Stimulated activated naive CD8-positive, alpha-beta T cell treated with anti-CD3 and anti-CD28 coated beads, Interleukin-15, amount 100 ng/mL, for 72 hours (primary cell): ENCODE measurements at places on chromosomes 2 and 18.

GRCh38 chr2:231696004-231696367, 12.3 kb upstream of the PTMA start:
- no peak for DNase-seq

- DNase-seq = no peak
Observed at GRCh38 chr2:8575038-8575833, 106.6 kb upstream of the ID2 start.

GRCh38 chr2:112121682-112122254, 16.4 kb upstream of the FBLN7 start:
- no peak for DNase-seq

DNA sequence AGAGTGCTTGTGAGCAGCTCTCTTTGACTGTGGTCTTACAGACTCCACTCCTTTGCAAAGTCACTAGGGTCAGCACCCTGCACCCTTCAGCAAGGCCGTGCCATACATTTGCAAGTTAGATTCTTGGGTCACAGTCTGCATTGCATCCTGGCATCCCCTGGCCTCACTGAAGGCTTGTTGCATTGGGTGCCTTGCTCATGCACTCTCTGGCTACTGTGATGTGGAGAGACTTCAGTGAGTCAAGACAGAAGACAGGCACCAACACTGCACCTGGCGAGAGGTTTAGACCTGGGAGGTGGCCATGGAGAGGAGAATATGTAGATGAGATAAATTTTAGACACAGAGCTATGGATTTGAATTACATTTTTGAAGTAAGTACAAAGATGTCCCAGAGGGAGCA, 146.4 kb upstream of the COPS8 start:
- no peak for DNase-seq

GRCh38 chr2:138293549-138293948, 208.0 kb upstream of the SPOPL start:
- DNase-seq = no peak

GRCh38 chr2:172287605-172288315, 139.6 kb upstream of the ITGA6 start:
- no peak for DNase-seq

- DNase-seq = no peak
Observed at GRCh38 chr18:79248495-79249060, 147.2 kb upstream of the NFATC1 start.

GRCh38 chr2:68885811-68886075, 14.5 kb upstream of the BMP10 start:
- DNase-seq = no peak

- DNase-seq = no peak
Observed at GRCh38 chr2:26292646-26293045, 47.9 kb downstream of the HADHB start.

DNA sequence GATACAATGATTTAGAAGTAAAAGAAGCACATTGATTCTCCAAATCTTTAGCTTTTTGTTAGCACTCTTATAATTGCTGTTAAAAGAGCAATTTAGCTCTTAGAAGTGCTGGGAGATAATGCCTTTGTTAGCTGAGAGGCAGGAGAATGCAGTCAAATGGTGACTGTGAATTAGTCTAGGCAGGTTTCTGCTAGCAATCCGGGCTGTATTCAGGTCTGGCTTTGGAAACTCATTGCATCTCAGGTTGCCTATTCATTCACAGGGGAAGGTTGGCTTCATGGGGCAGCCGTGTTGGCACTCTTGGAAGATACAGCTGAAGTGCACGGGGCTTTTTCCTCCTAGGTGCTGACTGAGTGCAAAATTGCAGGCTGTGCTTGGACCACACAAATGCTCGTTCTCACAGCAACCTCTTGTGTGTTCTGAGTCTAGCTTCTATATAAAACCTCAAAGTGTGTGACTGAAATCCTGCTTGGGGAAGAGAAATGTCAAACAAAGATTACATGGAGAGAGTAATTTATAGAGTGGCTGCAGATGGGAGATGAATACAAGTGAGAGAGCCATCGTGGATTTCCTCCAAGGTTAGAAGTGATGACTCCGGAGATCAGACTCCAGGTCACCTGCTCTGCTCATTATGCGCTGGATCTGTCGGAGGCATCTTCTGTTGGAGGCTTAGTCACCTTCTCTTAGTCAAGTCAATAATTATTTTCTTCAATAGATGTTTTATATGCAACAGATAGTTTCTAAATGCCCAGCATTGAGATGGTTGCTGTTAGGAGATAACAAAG, 167.8 kb downstream of the PMAIP1 start:
- no peak for DNase-seq

GRCh38 chr18:6719910-6720683, 9.4 kb upstream of the ARHGAP28 start:
- no peak for DNase-seq

DNA sequence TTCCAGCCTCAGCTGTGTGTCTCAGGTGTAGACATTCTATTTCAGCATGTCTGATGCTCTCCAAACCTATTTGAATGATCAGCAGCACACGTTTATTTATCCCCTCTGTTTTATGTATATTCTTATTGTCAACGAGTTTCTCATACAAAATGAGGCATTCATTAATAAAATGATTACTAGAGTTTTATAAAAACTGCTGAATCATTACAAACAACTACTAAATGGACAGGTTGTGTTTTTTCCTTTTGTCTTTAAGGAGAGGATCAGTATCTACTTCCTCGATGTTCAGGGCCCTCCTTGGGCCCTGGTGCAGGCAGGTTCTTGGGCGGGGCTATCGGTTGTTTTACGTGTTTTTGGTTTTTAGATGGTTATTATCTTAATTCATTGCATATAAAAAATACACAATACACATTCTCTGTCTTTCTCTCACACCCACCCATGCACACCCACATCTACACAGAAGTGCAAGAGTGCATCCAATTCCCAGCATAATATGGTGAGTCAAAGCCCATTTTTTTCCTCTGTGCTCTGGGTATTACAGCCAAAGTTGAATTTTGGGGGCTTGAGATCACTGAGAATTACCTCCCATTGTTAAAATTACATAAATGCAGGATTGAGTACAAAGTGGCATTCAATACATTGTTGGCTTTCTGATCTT, 24.2 kb downstream of the LPIN1 start:
- DNase-seq = no peak

DNA sequence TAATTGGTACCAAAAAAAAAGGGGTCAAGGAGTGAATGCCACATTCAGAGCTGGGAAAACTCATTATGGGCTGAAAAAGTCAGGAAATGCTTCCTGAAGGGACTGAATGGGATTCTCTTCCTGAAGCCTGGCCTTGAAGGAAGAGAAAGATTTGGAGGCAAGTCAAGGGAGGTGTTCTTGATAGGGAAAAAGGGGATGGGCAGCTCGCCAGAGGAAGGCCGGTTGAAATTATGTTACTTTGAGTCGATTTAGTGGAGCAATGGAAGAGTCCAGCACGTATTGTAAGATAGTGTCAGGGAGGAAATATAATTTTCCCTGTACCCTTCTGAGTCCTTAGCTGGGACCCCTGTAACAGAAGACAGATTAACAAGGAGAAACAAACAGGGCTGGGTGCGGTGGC, 115.3 kb upstream of the STPG4 start:
- DNase-seq = no peak

GRCh38 chr2:161147856-161148255, 12.4 kb upstream of the TANK start:
- DNase-seq = no peak

- no peak for DNase-seq
Observed at GRCh38 chr2:165720511-165720910, 73.5 kb downstream of the GALNT3 start.

DNA sequence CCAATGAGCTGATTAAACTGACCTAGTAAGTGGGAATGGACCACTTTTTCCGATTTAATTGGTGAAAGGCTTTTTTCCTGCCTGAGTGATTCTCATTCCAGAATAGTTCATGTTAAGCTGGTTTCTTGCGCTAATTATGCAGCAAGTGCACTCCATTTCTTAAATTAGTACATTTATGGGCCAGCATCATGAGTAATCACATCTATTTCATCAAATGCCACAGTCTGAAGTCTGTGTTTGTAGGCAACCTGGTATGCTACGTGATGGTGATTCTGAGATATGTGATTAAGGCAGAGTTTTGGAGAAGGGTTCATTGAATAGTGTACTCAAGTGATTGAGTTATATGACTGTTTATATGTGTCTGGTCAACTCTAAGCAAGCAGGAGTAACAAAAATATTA, 128.0 kb upstream of the BOD1L2 start:
- no peak for DNase-seq

DNA sequence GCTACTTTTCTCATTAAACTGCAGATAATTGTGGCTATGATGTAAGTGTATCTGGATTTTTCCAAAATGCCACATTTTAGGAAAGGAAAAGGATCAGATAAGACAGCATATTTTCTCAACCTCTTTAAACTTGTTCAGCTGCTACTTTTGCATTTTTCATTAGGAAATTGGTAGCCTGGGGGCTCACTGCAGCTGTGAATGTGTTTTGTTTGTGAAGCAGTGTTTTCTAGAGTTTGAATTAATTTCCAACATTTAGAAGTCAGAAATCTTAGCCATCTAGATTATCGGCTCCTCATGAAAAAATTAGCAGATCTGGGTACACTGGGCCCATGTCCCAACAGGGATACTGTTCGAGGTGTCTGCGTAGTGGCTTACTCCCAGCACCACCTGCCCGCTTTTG, 56.3 kb upstream of the ZDBF2 start:
- no peak for DNase-seq

DNA sequence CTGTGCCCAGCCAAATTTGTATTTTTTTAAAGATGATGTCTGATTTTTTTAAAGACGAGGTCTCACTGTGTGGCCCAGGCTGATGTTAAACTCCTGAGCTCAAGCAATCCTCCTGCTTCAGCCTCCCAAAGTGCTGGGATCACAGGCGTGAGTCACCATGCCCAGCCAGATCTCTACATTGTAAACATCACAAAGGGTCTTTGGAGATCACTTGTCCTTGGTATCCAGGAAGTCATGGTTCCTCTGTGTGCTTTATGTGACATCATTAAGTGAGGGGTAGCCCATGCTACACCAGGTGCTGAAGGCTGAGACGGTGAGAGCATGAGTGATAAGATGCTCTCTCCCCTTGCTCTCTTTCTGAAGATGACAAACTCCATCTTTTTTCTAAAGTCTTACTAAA, 7.0 kb upstream of the NUP35 start:
- no peak for DNase-seq

DNA sequence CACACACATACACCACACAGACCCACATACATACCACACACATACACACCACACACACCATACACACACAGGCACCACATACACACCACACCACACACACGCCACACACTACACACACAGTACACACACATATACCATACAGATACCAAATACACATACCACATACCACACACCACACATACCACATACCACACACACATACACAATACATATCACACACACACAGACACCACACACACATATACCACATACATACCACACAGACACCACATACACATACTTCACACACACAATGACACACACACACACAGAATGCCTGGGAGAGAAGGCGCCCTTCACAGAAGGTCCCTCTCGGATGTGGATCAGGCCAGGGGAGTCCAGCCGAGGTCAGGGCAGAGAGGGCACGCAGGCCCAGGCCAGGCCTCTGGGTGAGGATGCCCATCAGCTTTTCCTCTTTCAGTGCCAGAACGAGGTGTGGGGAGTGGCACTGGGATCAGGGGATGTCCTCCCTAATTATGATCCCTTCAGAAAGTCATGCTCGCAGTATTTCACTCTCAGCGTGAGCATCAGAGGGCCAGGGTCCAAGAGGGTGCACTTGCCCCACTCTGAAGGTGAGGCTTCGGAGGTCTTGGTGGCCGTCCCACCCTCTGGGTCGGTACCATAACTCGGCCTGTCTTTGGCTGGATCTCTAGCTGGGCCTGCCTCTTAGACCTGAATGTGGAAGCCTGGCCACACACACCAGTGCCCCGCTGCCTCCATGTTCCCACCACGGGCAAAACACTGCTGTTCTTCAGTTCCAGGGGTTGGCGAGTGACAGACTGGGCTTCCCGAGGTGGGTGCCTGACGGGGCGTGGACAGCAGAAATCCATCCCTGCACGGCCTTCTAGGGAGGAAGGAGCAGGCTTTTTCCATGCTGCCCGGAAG, 70.6 kb upstream of the ODC1 start:
- DNase-seq = no peak

GRCh38 chr18:47077111-47077510, 41.7 kb upstream of the ELOA2 start:
- DNase-seq = no peak

- DNase-seq = no peak
Observed at GRCh38 chr18:24494586-24494985, 34.1 kb downstream of the HRH4 start.
